ENCODE measurements at places on chromosomes 11 and 22.
A peak's percentile ranks its signal among the peaks of the same experiment; 100 is the strongest.

DNA sequence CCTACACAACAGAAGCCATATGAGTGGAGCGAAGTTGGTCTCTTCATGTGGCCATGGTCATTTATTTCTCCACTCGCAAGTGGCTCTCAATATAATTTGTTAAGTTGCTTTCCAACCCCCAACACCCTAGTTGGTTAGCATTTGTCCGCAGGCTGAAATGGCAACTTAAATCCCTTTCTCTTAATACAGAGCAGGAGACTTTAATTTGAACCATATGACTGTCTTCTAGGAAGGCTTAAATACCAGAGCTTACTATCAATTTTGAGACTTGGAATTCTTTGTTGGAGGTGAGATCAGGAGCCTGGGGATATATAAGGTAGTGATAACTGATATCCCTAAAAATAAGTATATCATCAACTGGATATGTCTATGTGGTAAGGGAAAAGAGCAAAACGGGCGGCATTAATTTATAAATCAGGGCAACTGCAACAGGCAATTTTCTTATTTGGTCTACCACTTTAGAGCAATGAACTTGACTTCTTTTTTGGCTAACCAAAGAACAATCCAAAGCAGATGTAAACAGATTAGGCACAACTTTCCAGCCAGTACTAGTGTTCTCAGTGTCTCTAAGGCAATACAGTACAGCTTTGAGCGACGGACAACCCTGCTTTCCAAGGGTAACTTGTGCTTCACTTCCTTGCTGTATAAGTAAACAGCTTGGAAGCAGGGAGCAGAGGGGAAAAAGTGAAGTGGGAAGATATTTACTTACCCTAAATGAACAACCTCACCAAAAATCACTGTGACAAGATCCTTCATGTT is 74.7 kb upstream of the APOA1 start:
- DNase-seq, result no peak

DNA sequence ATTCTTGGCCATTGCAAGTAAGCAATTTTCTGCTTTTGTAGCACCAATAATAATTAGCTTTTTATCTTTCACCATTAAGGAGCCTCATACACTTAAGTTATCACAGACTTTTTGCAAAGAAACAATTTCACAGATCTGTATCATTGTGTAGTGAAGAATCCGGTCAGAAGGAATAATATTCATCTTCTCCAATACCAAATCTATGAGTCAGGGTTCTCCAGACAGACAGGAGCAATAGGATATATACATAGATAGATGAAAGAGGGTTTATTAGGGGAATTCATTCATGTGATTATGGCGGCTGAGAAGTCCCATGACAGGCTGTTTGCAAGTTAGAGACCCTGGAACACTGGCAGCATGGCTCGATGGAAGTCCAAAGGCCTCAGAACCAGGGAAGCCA is 82.9 kb upstream of the UBASH3B start:
- DNase-seq, result no peak

GRCh38 chr22:38040953-38041759 is 16.0 kb upstream of the PICK1 start:
- no peak for DNase-seq

- no peak for DNase-seq
These were observed 3.9 kb downstream of the LMF2 start for GRCh38 chr22:50503475-50504145.

DNA sequence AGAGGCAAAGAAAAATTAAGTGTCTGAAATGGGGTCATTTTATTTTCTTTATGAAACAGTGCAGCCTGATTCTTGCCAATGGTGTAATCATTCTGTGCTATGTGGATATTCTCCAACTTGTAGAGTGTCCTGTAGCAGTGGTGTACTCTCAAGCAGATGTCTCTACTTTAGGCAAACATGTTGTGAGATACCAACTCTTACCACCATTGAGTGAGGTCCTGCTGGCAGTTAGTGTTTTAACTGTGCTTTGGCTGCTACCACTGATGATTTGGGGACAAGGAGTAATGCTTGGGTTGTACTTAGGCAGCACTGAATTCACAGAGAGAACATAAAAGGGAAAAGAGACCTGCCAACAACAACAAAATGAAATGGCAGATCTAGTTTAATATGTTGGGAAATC is 122.5 kb downstream of the APIP start:
- no peak for DNase-seq

DNA sequence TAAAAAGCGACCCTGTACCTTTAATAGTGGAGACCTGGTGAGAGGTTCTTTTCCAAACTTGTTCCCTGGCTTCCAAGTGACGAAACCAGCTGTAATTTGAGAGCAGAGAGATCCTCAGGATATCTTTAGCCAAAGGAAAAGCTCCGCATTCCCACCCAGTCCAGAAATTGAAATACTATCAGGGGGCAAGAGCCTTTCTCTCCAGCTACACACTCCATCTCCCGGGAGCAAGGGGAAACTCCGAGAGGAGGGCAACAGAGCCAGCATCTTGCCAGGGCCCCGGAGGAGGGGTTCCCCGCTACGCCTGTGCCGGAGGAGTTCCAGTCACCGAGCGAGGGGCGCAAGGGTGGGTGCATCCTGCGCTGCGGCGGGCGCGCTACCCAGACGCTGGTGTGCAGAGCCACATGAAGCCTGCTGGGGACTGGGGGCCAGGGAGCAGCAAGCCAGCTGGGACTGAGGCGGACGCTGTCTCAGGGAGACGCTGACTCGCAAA is at the start of gene FIBIN:
Gene FIBIN, plus strand, starts transcription at position 148 of the 493 bp plus-strand sequence. CDS start 415 bp downstream, outside the sequence.
- DNase-seq, result peak; percentile 80

DNA sequence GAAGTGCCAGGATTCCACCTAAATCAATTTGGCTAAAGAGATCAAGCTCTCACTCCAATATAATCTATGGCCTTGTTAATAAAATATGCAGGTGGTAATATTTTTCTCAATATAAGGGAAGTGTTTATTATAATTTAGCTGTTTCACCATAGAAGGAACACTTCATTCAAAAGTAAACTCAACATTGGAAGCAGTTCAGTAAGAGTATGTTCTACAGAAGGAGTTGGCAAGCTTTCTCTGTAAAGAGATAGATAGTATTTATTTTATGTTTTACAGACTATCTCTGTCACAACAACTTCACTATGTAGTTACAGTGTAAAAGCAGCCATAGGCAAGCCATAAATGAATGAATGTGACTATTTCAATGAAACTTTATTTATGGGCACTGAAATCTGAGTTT is 313.6 kb upstream of the ANO3 start:
- no peak for DNase-seq

GRCh38 chr11:129743112-129743815 is 72.4 kb upstream of the TMEM45B start:
- no peak for DNase-seq

- DNase-seq, result no peak
These were observed 91.3 kb upstream of the KCNQ1OT1 start for GRCh38 chr11:2791139-2791520.

GRCh38 chr11:110430267-110431050 is 711 bp downstream of the FDX1 start:
- peak; percentile 47 for DNase-seq

DNA sequence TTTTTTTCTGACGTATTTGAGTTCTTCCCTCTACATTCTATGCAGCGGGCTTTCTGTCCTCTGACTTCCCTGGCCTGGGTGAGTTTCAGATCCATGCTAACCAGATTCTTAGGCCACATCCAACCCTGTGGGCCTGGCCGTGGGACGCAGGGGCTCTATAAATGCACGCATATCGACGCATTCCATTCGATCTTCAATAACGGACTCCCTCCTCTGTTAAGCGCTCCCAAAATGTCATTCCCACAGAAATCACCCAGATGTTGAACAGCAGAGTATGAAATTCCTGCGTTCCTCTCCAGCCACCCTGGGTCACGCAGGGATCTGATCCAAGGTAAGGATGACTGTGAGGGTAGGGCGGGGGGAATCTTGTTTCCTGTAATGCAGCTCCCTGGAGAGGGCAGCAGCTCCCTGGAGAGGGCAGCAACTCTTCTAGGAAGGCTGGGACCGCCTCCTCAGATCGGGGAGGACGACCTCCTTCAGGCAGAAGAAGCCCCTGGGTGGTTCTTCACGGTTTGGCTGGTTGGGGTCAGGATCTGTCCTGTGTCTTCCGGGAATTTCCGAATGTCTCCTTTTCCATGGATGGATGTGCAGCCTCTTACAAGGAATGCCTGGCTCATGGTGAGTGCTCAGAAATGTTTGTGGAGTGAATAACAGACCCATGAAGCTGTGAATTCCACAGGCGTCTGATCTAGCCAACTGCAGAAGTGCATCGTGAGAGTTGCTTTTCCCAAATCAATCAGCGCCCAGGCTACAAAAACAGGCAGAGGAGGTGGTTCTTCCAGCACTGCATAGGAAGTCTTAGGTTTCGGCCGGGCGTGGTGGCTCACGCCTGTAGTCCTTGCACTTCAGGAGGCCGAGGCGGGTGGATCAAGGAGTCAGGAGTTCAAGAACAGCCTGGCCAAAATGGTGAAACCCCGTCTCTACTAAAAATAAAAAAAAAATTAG is 12.2 kb downstream of the MRGPRD start:
- no peak for DNase-seq

DNA sequence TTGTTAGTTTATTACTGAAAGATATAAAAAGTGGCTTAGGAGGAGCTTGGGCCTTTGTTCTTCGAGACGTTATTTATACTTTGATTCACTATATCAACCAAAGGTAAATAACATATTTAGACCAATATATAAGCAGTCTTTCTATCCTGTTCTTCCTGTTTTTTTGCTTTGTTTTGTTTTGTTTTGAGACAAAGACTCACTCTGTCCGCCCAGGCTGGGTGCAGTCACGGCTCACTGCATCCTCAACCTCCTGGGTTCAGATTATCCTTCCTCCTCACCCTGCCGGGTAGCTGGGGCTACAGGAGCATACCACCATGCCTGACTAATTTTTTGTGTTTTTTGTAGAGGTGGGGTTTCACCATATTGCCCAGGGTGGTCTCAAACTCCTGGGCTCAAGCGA is 66.8 kb downstream of the ATM start:
- no peak for DNase-seq

GRCh38 chr11:11757909-11758308 is 83.9 kb upstream of the USP47 start:
- no peak for DNase-seq

DNA sequence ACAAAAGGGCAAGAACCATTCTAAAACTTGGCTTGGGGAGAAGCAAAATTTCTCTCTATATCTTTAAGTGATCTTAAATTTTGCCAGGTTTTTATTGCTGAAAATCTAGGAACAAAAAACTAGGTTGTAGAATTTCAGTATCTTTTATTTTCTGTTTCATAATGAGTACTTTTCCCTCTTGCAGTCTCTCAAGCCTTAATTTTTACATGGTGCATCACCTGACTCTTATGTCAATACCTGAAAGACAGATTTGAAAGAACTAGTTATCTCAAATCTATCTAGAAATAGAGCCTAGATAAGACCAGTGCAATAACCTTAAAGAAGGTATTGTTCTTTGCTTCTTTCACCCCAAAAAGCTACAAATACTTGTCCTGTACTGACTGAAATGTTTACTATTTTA is 122.1 kb downstream of the TRIM44 start:
- DNase-seq, result no peak

- no peak for DNase-seq
These were observed 21.6 kb upstream of the BID start for GRCh38 chr22:17795661-17796548.

- no peak for DNase-seq
These were observed 21.1 kb downstream of the MPPED2 start for GRCh38 chr11:30565027-30565426.

DNA sequence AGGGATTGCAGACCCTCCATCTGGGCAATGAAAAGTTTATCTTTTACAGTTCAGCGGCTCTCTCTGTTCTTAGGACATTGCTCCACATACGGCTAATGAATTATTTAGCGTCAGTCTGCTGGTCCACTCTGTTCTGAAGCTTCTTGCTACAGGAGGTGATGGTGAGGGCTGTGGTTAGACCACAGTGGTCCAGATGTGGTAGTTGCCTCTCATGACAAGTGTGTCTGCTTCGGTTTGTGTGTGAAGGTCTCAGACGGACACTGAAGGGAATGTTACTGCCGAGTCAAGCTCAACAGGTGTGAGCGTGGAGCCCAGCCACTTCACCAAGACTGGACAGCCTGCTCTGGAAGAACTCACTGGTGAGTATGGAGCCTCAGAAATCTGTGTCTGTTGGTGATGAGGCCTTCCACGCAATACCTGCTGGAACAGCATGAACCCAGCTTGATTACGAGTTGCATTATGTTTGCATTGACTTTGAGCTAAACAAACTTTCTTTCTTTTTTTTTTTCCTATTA is 220.8 kb downstream of the DBX1 start:
- DNase-seq, result no peak

DNA sequence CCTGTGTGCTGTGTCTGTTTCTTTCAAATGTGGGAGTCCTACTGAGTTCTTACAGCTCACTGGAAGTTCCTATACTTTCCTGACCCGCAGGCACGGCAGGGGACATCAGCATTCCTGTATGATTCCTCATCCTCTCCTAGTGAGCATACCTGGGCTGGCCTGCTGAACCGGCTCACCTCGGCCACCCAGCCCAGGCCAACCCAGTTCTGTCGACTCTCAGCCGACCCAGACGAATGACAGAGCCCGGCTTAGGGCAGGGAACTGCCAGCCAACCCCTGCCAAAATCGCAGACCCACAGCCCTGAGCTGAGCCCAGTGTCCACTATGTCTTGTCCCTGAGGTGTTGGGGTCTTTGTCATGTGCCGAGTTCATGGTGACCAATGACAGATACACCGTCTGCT is 339.7 kb downstream of the BRD1 start:
- no peak for DNase-seq

- DNase-seq, result peak; percentile 80
These were observed 198.2 kb downstream of the SWAP70 start for GRCh38 chr11:9861860-9862725.

DNA sequence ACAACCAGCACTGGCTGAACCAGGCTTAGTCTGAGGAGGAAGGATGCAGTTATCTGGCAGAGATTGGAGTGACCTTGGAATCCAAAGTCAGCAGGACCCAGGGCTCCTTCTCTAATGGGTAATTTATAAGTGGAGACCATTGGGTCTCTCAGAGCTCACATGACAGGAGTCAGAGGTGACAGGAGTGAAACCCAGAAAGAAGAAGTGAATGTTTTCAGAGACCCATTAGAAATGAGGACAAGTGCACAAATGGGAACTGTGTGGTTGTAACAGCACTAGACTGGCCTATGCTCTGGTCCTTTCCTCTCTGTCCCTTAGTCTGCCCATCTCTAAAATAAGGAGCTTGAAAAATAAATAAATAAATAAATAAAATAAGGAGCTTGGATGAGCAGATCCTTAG is 107.4 kb downstream of the SERGEF start:
- no peak for DNase-seq

- no peak for DNase-seq
These were observed 28.5 kb upstream of the CSNK2A3 start for GRCh38 chr11:11381471-11382105.

- no peak for DNase-seq
These were observed 563.4 kb upstream of the CCDC179 start for GRCh38 chr11:23423656-23424055.
